ENCODE measurements at places on chromosomes 6 and 20.

- no peak for DNase-seq
These were observed at the start of gene SYNE1 for GRCh38 chr6:152637296-152638047. TSS of gene SYNE1 (minus strand) at chr6:152637362. CDS start at chr6:152628331, 9,031 bp downstream.

- DNase-seq = no peak
These were observed 22.2 kb downstream of the RNASET2 start for GRCh38 chr6:166934174-166934573.

- no peak for DNase-seq
These were observed 32.9 kb upstream of the PDE10A start for GRCh38 chr6:165695722-165696515.

DNA sequence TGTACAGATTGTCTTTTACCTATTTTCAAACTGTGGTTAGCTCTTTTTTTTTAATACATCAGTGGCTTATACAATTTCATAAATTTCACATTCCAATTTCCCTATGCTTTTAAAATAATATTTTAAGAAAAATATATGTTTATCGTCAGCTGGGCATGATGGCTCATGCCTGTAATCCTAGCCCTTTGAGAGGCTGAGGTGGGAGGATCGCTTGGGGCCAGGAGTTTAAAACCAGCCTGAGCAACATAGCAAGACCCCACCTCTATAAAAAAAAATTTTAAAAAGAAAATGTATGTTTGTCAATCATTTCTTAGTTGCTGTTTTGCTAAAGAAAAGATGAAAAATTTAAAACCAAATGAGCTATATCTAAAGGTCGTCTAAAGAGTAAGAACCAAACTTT lies 3.4 kb downstream of the GJA1 start:
- DNase-seq = no peak

DNA sequence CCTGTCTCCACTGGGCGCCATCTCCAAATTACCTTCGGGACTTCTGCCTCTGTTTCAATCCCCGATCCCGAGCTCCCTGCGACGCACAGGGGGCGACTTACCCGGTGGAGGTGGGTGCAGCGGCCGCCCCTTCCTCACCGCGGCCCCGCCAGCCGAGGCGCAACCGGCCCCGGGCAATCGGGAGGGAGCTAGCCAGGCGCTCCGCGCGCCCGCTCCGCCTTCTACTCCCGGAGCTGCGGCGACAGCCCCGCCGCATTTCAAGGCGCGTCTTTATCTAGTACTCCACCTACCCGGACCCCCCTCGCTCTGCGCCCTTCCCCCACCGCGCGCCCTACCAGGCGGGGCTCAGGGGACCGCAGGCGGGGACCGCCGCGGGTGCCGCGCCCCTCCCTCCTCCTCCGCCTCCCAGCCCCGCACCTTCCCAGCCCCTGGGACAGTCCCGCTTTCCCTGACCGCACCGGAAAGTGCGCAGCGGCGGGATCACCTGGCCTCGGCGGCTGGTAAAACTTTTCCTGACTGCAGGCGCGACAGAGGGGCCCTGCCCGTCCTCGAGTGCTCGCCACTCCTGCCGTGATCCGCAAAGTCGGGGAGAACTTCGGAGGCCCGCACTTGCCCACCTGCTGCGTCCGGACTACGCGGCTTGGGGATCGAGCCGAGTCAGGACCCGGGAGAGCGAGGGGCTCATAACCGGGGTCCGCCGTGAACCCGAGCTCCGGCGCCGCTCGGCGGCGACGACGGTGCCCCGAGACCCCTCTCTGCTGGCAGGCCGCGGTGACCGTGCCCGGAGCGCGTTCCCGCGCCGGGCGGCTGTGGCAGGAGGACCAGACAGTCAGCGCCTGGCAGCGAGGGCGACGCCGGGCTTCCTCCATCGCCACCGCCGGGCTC lies 8.0 kb upstream of the NKX2-2 start:
- DNase-seq = no peak

- DNase-seq = no peak
These were observed 11.5 kb upstream of the PREX1 start for GRCh38 chr20:48839154-48839917.

DNA sequence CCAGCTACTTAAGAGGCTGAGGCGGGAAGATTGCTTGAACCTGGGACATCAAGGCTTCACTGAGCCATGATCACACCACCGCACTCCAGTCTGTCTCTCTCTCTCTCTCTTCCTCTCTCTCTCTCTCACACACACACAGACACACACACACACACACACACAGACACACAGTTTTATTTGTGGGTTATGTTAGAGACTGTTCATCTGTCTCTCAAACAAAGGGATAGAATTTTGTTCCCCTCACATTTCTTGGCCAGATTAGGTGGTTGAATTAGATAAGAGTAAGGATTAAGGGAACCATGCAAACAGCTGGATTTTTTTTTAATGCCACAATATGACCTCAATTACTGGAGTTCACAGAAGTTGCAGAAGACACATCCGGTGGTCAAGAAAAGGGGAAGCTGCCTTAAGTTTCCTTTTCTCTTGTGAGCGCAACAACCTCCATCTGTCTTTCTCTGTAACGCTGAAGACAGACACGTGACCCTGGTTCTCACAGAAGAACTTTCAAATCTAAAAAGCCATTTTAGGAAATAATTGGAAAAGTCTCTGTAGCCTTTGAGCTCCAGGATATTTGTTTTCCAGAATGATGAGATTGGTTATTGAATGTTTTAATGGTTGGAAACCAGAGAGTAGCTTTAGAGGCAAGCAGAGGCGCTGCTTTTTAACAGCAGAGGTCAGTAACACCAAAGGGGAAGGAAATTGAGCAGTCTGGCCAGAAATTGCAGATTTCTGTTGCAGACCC lies 32.9 kb upstream of the LGSN start:
- DNase-seq = no peak

DNA sequence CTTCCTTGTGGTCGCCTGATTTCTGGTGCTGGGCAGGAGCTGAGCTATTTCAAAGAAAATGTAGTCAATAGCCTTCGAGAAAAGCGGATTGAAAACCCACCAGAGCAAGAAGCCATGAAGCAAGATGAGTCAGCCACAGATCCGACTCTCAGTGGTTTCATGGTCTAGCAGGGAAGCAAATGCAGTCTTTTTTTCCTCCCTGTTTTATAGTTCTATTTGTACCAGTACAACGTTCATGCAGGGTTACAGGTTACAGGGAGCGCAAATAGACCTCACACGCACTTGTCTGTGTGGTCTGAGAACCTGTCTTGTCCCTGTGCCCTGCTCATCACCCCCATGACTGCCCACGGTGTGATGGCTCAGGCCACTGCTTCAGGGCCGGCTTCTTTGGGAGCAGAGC lies 309.8 kb upstream of the SUPT3H start:
- no peak for DNase-seq

- no peak for DNase-seq
These were observed 61.3 kb upstream of the CARMIL1 start for GRCh38 chr6:25217829-25218228.

DNA sequence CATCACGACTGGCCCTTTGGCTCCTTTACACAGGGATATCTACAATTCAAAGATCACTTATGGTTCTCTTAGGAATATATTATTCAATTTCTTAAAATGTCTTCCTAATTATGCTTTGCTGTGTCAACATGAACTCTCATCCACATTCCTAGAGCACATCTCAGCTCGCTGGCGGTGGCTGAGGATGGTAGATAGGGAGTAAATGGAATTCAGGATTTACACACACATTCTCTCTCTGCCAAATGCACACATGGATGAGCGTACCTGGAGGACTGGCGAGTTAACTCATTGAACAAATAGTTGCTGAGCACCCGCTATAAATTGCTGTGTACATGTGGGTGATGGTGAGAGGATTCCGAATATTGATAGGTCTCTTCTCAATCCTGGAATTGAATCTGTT lies 4.8 kb upstream of the MRPS10 start:
- DNase-seq = no peak

GRCh38 chr6:140393665-140394540 lies 1019.5 kb upstream of the CITED2 start:
- no peak for DNase-seq

- no peak for DNase-seq
These were observed 56.8 kb downstream of the LINC00237 start for GRCh38 chr20:21049305-21049828.

DNA sequence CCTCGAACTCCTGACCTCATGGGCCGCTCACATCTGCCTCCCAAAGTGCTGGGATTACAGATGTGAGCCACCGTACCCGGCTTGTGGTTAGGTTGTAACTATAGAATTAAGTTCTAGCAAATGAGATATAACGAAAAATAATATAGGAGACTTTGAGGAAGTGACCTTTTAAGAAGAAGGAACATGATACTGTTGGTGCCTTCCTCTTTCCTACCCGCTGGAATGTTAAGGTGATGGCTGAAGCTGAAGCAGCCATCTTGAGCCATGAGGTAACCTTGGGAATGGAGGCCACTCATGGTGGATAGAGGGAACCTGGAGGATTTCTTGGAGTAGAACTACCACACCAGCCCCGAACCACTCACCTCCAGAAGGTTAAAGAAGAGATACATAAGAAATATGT lies 48.1 kb upstream of the MDGA1 start:
- no peak for DNase-seq

- DNase-seq = no peak
These were observed 17.5 kb downstream of the C20orf173 start for GRCh38 chr20:35511814-35512420.

DNA sequence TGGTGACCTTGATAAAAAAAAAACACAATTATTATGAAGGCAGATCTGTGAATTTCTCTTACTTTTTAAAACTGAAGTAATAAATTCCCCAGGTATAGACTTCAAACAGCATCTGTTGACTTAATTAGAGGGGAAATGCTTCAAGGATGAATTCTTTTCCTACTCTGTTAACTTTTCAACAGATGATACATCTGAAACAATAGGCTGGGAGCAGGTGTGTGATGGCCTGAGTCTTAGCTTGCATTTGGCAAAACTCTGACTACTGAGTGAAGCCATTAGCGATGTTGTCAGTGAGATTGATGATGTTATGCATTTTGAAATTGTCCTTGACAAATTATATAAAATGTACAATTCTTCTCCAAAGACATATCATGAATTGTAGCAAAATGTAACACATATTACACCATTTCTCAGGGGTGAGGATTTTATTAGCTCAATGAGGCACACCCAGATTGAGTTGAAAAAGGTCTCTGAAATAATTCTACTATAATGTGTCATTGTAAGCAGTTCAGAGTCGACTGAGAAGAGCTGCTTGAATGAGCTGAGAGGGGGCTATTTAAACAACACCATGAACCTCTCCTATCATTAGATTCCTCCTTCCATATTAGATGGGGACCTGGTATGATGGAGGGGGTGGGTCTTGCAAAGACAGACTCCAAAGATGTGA lies 39.6 kb upstream of the OGFRL1 start:
- no peak for DNase-seq

DNA sequence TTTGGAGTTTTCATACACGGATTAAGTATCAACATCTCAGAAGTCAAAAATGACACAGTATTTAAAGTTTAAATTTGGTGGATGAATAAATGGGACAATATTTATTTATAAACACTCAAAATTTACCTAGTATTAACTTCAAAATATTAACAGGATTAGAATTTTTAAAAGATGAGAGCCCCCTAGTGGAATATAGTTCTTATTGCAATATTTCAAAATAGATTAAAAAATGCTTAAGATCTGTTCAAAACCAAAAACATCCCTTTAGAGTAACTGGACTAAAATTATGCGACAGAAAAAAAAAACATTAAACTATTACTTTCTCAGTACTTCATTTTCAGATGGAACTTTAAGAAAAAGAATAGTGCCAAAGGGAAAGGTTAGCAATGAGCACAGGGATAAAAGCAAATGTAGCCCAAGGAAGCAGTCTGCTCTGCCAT lies 56.6 kb downstream of the SNX14 start:
- no peak for DNase-seq

- no peak for DNase-seq
These were observed 128.9 kb downstream of the HIVEP2 start for GRCh38 chr6:142816031-142816430.

- no peak for DNase-seq
These were observed 36.6 kb downstream of the MYB start for GRCh38 chr6:135217663-135218062.

DNA sequence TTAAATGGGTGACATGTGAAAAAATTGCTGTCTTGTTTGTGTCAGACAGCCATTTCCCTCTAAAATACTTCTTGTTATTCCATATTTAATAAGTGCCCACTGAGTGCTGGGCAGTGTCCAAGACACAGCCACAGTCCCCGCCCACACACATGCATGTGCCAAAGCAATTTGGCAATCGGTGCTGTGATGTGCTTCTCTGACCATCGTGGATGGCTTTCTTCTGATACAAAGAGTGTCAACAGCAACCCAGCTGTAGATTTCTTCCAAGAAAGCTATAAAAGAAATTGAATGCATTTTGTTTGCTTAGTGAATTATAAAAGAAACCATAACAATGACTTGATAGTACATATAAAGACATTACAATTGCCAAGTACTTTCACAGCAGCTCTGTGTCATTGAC lies 140.5 kb upstream of the ATXN1 start:
- DNase-seq = peak; percentile 5

DNA sequence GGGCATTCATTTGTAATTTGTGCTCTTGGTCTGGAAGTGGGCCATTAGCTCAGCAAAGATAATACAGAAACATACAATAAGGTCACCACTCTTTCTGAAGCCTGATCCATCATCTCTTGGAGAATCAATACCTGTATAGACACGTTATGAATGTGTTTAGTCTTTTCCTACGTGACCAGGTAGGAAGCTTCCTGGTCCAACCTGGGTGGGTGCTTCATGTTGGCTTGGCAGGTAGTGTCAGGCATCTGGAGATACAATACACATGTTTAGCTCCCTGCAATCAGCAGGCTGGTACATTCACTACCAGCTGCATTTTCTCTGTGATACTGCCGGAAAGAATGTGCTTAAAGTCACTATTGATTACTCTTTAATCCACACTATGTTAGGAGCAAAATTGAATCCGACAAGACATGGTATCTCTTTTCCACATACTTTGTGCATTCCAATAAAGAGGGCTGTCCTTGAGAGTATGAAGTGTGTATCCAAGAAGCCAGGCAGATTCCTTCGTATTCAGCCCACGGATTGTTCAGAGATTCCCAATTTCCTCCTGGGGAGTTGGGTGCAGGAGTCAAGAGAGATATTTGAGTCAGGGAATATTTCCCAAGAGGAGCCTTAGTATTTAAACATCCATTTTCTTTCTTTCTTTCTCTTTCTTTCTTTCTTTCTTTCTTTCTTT lies 49.9 kb upstream of the RANBP9 start:
- no peak for DNase-seq

DNA sequence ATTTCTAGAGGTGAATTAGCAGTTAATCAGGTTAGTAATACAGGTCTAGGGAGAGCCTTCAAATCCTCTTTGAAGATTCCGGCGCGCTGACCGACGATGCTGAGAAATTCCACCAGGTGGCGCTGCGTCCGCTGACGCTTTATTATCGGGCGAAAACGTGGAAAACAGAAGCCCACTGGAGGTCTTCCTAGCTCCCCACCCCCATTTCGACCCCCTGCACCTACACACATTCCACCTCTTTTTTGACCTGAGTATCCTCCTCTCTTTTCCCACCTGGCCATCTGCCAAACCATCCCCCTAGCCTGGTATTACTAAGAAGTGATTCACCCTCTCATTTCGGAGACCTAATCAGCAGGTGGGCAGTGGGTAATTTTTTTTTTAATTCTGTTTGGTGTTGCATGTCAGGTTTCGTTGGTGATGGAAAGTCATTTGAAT lies 65.4 kb upstream of the RIN2 start:
- DNase-seq = peak; percentile 6

GRCh38 chr6:148247386-148248063 lies 95.1 kb upstream of the SASH1 start:
- no peak for DNase-seq

- no peak for DNase-seq
These were observed 28.4 kb downstream of the TMEM200A start for GRCh38 chr6:130394246-130394645.

GRCh38 chr6:17785094-17785787 lies 78.5 kb upstream of the NUP153 start:
- DNase-seq = no peak

GRCh38 chr20:40503119-40503518 lies 185.9 kb downstream of the MAFB start:
- no peak for DNase-seq

All from NCI-H2029 (cell line).